Stimulated activated CD4-positive, alpha-beta T cell treated with anti-CD3 and anti-CD28 coated beads, Interleukin-1b, Interleukin-23, amount 100 ng/mL, for 24 hours (primary cell): ENCODE measurements at places on chromosomes 7 and 10.

GRCh38 chr7:127107601-127108007 lies 145.1 kb downstream of the GRM8 start:
- DNase-seq, result peak; percentile 4

GRCh38 chr10:110530131-110530831 lies 32.6 kb downstream of the DUSP5 start:
- DNase-seq, result no peak

DNA sequence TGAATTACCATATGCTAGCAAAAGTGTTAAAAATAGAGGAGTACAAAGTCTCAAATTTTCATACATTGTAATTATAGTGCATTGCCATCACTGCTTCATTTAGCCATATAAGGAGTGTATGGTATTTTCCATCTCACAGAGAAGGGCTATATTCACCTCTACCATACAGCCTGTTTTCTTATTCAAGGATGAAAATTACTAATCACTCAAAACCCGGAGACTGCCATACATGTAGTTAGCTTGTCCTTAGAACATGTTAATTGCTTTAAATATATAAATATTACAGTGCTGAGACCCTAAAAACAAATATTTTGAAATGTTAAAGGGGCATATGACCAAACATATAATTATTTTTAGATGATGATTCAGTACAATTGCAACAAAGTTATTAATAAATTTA lies 49.4 kb downstream of the CPEB3 start:
- DNase-seq, result no peak

- DNase-seq, result no peak
Measured at GRCh38 chr7:107643407-107643806, 17.2 kb upstream of the SLC26A4 start.

GRCh38 chr10:9024210-9024609 lies 969.7 kb downstream of the GATA3 start:
- no peak for DNase-seq
